IMR-90 (cell line): ENCODE measurements at places on chromosomes 3 and 15.
A peak's percentile ranks its signal among the peaks of the same experiment; 100 is the strongest.

DNA sequence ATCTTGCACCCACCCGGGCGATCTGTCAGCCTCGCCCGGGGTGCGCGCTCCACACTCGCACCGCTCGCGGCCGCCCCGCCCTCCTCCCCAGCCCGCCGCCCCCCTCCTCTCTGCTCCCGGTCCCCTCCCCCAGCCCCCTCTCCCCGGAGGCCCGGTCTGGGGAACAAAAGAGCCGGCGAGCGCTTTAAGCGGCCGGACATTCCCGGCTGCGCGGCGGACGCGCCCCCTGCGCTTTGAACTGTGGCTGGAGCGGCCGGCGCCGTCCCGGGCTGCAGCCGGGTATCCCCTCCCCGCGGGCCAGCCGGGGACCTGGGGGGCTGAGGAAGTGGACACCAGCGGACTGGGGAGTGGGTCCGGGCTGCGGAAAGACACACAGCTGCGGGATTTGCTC lies at the start of gene IGDCC3:
IGDCC3 (minus strand) TSS at position 27 of the 391 bp plus-strand sequence. CDS start 214 bp downstream, outside the sequence.
- DNase-seq, result no peak

DNA sequence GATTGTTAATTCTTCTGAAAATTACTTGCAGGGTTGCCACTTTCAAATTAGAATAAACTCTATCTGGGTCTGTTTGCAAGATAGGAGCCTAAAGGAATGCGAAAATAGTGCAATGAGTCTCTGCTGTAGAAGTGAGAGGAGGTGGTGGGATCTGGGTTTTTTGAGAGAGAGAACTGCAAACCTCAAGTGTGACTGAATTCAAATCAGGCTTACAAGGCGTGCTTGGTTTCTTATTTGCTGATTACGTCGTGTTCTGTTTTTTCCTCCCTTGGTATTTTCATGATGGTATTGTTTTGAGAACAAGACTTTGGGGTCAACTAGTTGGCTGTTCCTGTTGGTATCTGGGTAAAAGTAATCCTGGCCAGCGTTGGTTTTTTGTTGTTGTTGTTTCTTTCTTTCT lies 490.9 kb upstream of the CFAP20DC start:
- DNase-seq, result no peak

DNA sequence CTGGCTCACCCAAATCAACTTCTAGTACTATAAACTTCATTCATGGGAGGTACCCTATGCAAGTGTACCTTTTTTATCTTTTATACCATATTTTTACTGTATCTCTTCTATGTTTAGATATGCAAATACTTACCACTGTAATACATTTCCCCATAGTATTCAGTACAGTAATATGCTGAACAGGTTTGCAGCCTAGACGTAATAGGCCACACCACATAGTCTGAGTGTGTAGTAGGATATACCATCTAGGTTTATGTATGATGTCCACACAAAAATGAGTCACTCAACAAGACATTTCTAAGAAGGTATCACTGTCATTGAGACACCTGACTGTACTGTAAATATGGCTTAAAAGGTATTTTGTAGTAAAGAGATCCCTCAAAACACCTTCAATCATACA lies 124.7 kb downstream of the PLOD2 start:
- no peak for DNase-seq

- no peak for DNase-seq
Measured at GRCh38 chr3:178618896-178619295, 82.7 kb downstream of the KCNMB2 start.

- DNase-seq, result peak; percentile 92
Measured at GRCh38 chr3:108008931-108009639, 81.7 kb downstream of the CD47 start.

- DNase-seq, result peak; percentile 89
Measured at GRCh38 chr3:177633671-177634207, 436.5 kb upstream of the TBL1XR1 start.

GRCh38 chr15:50764461-50765194 lies 878 bp downstream of the SPPL2A start:
- peak; percentile 27 for DNase-seq
